ENCODE measurements at places on chromosomes 4 and X.

- no peak for DNase-seq
Measured at GRCh38 chrX:134803060-134803459, 144.8 kb upstream of the PLAC1 start.

DNA sequence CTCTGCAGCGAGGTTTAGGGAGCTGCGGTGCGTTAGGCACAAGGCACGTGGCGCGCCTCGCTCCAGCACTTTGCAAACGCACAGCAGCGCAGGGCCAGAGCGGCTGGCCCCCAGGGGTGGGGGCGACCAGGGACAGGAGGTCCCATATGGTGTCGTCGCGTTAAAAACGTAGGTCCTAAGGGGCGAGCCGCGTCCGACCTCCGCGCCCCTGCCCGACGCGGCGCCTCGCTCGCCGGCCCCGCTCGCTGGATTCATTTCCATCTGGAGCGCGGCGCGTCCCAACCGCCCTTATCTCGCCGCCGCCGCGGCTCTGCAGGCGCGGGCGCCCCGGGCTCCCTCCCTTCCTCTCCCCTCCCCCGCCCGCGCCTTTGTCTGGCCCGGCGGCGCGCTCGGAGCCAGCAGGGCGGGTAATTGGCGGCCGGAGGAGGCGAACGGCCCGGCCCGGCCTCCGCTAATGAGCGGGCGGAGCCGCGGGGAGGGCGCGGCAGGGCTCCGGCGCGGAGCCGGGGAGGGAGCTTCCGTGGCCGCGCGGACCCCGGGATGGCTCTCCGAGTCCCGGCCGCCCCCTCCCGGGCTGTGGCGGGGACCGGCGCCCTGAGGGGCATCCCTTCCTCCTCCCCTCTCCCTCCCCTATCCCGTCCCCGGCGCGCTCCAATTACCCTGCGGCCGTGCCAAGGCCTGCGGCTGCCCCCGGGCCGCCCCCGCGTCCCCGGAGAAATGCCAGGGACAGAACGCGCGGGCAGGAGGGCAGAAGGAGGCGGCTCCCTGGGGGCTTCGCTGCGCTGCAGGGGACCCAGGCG lies 409.0 kb downstream of the BCOR start:
- no peak for DNase-seq

GRCh38 chr4:41982716-41983115 lies 1.2 kb downstream of the DCAF4L1 start:
- no peak for DNase-seq

- no peak for DNase-seq
Measured at GRCh38 chr4:82044141-82044993, 329.4 kb downstream of the HNRNPD start.

DNA sequence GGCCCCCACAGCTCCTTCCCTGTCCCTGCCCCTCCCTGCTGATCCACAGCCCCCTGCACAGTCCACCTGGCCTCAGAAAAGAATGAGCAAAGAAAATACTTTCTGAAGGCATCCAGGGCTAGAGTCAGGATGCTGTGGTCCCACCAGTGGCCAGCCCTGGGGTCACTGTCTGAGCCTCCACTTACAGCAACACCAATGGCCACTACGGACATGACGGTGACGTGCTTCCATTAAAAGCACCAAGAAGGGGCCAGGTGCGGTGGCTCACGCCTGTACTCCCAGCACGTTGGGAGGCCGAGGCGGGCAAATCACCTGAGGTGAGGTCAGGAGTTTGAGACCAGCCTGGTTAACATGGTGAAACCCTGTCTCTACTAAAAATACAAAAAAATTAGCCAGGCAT lies 4.0 kb downstream of the JAKMIP1 start:
- DNase-seq: no peak
